ENCODE measurements at places on chromosomes 3 and 15. TPM values are rescaled to one million over a fixed set of nuclear protein-coding genes. Genes with fewer than 3 reads are reported as not detected.
A peak's percentile ranks its signal among the peaks of the same experiment; 100 is the strongest.

GRCh38 chr3:119042162-119042561 lies 7.5 kb upstream of the IGSF11 start:
- no peaks in the 10 kb centered on the region for H3K4me1 ChIP-seq
- DNase-seq = no peak
- no peaks in the 10 kb centered on the region for H3K27me3 ChIP-seq
- H3K4me3 ChIP-seq = no peak overlapping the region

- H3K36me3 ChIP-seq = no peaks in the 10 kb centered on the region
- no peak overlapping the region for H3K27ac ChIP-seq
- no peaks in the 10 kb centered on the region for H3K4me1 ChIP-seq
- no peaks in the 10 kb centered on the region for H3K27me3 ChIP-seq
- no peak overlapping the region for H3K4me3 ChIP-seq
- DNase-seq = no peak
Measured at GRCh38 chr15:39651881-39652280, 71.0 kb downstream of the THBS1 start.

TRIM59 gene
- total RNA-seq = 0.79 TPM

C3orf49 gene
- not detected for total RNA-seq

GALNT15 gene
- 21.7 TPM for total RNA-seq

PLS1 gene
- total RNA-seq = 2.3 TPM

GRCh38 chr3:116474032-116474780 lies 28.9 kb upstream of the LSAMP start:
- H3K36me3 ChIP-seq = no peaks in the 10 kb centered on the region
- no peaks in the 10 kb centered on the region for H3K27me3 ChIP-seq
- no peak for DNase-seq
- no peak overlapping the region for H3K27ac ChIP-seq

DNA sequence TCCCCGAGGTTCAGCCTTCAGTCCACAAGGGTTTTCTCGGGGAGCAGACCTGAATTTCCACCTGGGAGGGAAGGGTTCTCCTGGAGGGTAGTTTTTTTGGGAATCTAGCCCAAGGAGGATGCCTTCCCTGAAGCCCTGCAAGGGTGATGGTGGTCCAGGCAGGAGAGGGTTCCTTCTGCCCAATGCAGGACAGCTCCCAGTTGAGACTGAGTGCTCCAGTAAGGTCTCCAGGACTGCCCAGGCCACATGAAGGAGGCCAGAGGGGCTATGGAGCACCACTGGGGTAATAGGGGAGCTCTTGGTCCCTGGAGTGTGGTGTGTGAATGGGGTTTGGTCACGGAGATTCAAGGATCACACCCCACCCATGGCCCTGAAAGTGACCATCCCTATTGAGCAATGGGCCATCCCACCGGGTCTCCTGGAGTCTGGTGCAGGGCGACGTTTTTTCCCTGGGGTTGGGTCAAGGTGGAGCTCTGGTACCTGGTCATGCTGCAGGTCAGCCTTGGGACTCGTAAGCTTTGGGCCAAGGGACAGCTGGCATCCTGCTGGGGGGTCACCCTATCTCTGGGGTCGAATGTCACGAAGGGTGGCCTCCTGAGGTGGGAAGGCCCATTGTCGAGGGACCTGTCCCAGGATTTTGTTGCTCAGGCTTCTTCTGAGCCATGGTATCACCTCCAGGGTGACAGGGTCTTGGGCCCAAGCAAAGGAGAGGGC lies 196.5 kb downstream of the UBE3A start:
- H3K4me1 ChIP-seq = no peaks in the 10 kb centered on the region
- no peak overlapping the region for H3K27ac ChIP-seq
- no peak overlapping the region for H3K4me3 ChIP-seq
- DNase-seq = peak; percentile 32
- no peaks in the 10 kb centered on the region for H3K27me3 ChIP-seq
- no peaks in the 10 kb centered on the region for H3K36me3 ChIP-seq

- H3K4me1 ChIP-seq = peaks cover 35% of the 10 kb centered on the region
- no peaks in the 10 kb centered on the region for H3K27me3 ChIP-seq
- peak overlapping the region; percentile 80 for H3K27ac ChIP-seq
- peak; percentile 59 for DNase-seq
Measured at GRCh38 chr3:58535531-58536500, 1.2 kb downstream of the ACOX2 start.

- no peaks in the 10 kb centered on the region for H3K27me3 ChIP-seq
- peak overlapping the region; percentile 99 for H3K27ac ChIP-seq
- H3K4me3 ChIP-seq = peak overlapping the region; percentile 82
- DNase-seq = peak; percentile 93
- H3K36me3 ChIP-seq = peaks cover 33% of the 10 kb centered on the region
Measured at GRCh38 chr3:14125193-14126016, 553 bp downstream of the TMEM43 start.

DZIP1L gene
- total RNA-seq = 4.0 TPM

GRCh38 chr3:143482106-143483088 lies 362.8 kb downstream of the CHST2 start:
- DNase-seq = no peak
- H3K4me3 ChIP-seq = no peak overlapping the region
- H3K27me3 ChIP-seq = no peaks in the 10 kb centered on the region
- no peaks in the 10 kb centered on the region for H3K4me1 ChIP-seq

- H3K4me1 ChIP-seq = no peaks in the 10 kb centered on the region
- no peak overlapping the region for H3K4me3 ChIP-seq
- no peak for DNase-seq
- no peaks in the 10 kb centered on the region for H3K27me3 ChIP-seq
Measured at GRCh38 chr3:134709561-134710312, 58.9 kb upstream of the KY start.
